Neural crest cell (in vitro differentiated cells): ENCODE measurements at places on chromosomes 13 and 19.
A peak's percentile ranks its signal among the peaks of the same experiment; 100 is the strongest.

GRCh38 chr13:27379126-27379525 lies 45.3 kb upstream of the GTF3A start:
- no peak for DNase-seq

DNA sequence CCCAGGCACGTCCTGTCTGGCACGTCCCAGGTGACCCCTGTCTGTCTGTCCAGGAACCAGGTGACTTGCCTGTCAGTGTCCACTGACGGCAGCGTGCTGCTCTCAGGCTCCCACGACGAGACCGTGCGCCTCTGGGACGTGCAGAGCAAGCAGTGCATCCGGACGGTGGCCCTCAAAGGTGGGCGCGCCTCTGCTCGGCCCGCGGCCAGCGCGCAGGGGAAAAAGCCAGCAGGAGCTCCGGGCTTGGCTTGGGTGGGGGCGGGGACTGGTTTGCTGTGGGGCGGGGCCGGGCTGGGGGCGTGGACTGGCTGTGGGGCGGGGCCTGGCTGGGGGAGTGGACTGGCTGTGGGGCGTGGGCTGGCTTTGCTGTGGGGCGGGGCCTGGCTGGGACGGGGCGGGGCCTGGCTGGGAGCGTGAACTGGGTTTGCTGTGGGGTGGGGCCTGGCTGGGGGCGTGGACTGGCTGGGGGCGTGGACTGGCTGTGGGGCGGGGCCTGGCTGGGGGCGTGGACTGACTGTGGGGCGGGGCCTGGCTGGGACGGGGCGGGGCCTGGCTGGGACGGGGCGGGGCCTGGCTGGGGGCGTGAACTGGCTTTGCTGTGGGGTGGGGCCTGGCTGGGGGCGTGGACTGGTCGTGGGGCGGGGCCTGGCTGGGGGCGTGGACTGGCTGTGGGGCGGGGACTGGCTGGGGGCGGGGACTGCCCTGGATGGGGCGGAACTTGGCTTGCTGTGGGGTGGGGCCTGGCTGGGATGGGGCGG lies 7.2 kb downstream of the WDR18 start:
- DNase-seq: no peak

GRCh38 chr13:77687799-77688198 lies 9.7 kb upstream of the SLAIN1 start:
- DNase-seq: no peak

DNA sequence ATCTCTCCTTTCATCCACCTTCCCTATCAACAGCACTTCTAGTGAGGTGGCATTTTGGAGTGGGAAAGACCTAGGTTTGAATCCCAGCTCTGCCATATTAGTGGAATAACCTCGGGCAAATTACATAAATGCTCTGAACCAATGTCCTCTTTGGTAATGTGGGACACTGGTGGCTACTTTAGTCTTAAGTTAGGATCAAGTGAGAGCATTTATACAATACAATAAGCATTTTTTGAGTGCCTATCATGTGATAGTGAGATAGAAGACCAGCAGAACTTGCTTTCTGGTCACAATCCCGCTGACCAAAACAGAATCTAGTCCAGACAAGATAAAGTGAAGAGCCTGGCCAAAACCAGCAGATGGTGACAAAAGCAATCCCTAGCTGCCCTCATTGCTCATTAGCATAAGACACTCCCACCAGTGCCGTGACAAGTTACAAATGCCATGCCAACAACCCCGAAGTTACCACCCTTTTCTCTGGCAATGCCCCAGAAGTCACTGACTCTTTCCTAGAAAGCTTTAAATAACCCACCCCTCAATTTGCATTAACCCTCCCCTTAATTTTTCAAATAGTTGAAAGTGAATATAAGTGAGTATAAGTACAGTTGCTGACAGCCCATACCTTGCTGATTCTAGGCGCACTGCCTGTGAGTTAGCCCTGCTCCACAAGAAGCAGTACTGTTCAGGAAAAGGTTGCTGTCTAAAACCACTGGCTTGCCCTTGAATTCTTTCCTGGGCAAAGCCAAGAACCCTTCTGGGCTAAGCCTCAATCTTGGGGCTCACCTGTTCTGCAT lies 28.9 kb upstream of the KPNA3 start:
- no peak for DNase-seq

GRCh38 chr19:19026299-19026971 lies 6.9 kb downstream of the SUGP2 start:
- no peak for DNase-seq

- DNase-seq: peak; percentile 68
Measured at GRCh38 chr19:43755256-43755801, 567 bp upstream of the SMG9 start.

DNA sequence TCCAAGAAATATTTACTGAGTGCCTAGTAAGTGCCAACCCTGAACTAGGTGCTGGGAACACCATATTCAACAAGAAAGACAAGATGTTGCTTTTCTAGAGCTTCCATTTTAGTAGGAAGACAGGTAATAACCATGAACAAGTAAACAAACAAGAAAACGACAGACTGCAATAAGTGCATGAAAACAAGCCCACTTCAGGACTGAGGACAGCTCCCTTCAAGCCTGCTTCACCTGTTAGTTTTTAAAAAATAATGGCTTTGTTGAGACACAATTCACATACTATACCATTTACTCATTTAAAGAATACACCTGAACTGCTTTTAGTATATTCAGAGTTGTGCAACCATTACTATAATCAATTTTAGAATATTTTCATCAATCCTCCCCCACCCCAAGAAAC lies 30.4 kb downstream of the CYP4F22 start:
- no peak for DNase-seq

- no peak for DNase-seq
Measured at GRCh38 chr19:56746367-56746766, 74.8 kb upstream of the ZNF835 start.

- DNase-seq: no peak
Measured at GRCh38 chr13:40478775-40479174, 187.7 kb downstream of the FOXO1 start.

DNA sequence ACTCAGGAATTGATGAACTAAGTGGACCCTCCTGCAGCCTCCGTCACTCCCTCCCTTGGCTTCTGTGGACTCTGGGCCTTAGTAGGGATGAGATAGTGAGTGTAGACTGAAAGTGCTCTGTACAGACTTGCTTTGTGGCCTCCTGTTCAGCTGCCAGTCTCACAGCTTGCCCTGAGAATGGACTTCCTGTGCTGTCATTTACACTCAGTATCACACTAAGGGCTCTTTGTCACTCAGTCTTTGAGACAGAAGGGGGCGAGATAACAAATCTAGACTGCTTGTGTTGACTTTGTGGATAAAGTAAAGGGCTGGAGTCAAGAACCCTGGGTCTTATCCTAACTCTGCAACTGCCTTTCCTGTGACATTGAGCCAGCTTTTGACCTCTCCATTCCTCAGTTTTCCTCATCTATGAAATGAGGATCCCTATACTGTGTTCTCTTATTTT lies 21.0 kb upstream of the SPRY2 start:
- peak; percentile 19 for DNase-seq

DNA sequence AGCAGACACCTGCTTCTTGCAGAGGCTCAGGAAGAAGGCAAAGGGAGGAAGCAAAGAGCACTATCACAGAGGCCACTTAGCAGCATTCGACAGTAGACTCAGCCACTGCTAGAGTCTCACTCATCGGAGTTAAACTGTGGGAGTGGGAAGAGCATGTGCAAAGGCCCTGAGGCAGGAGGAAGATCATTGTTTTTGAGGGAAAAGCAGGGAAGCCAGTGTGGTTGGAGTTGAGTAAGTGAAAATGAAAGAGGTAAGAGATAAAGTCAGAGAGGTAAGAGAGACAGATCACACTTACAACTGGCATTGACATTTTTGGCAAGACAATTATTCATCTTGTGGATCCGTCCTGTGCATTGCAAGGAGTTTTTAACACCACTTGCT lies 41.1 kb upstream of the CEACAM20 start:
- DNase-seq: no peak

DNA sequence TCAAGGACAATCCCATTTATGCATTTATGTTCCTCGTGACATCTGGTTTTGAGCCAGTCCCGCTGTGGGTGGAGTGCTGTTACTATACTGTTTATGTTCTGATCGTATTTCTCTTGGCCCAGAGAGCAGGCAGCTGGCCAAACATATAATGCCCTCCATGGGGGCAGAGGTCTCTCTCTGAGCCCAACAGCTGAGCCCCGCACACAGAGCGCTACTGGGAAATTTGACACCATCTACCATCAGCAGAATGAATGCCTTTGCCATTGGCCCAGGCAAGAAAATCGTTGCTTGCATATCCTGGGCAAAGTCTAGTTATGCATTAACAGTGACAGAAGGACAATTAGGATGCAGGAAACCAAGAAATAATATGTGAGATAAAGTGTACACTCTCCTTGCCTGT lies 126.8 kb upstream of the CACNA1A start:
- no peak for DNase-seq

GRCh38 chr19:33447336-33448158 lies 74.0 kb downstream of the CEBPG start:
- no peak for DNase-seq

GRCh38 chr13:63497601-63498000 lies 2082.0 kb upstream of the PCDH20 start:
- DNase-seq: no peak

GRCh38 chr13:99214232-99214631 lies 13.6 kb downstream of the UBAC2 start:
- DNase-seq: no peak

GRCh38 chr19:16199275-16199932 lies 1.7 kb downstream of the AP1M1 start:
- DNase-seq: no peak

DNA sequence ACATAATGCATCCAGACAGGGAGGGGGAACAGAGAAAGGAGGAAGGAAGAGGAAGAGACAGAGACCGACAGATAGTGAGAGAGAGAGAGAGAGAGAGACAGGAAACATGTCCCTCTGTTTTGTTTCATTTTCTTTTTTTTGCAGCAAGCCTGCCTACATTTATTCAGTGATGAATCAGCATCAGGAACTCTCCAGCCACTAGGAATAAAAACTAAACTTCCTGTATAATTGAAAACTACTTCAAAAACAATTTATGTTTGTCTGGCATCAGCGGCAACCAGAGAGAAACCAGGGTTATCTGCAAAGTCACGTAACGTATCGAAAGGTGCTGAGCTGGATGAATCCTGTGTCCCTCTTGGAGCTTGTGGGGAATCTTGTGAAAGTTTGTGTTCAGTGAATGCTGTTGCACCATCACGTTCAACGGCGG lies 148.6 kb upstream of the SOX21 start:
- DNase-seq: no peak

- no peak for DNase-seq
Measured at GRCh38 chr19:581399-582111, 8.1 kb upstream of the HCN2 start.

GRCh38 chr19:41657157-41657556 lies 30.3 kb upstream of the CEACAM4 start:
- no peak for DNase-seq

GRCh38 chr19:48770266-48770665 lies 14.9 kb downstream of the FGF21 start:
- DNase-seq: no peak

GRCh38 chr19:50657222-50657669 lies 8.0 kb downstream of the C19orf81 start:
- no peak for DNase-seq

DNA sequence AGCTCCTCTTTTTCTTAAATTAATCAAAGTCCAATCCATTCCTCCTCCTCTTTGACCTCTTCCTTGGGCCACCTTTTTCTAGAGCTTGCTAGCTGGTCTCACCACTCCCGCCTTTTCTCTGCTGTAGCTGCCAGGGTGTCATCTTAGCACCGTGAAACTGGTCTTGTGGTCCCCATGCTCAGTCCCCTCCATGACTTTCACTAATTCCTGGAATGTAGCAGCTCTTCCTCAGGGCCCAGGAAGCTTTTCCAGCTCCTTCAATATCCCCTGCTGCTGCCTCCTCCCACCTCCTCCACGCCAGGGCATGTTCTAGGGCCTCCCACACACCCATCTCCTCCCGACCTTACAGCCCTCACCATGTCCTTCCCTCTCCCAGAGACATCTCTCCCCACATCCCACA lies 222.2 kb downstream of the MYO16 start:
- DNase-seq: no peak

DNA sequence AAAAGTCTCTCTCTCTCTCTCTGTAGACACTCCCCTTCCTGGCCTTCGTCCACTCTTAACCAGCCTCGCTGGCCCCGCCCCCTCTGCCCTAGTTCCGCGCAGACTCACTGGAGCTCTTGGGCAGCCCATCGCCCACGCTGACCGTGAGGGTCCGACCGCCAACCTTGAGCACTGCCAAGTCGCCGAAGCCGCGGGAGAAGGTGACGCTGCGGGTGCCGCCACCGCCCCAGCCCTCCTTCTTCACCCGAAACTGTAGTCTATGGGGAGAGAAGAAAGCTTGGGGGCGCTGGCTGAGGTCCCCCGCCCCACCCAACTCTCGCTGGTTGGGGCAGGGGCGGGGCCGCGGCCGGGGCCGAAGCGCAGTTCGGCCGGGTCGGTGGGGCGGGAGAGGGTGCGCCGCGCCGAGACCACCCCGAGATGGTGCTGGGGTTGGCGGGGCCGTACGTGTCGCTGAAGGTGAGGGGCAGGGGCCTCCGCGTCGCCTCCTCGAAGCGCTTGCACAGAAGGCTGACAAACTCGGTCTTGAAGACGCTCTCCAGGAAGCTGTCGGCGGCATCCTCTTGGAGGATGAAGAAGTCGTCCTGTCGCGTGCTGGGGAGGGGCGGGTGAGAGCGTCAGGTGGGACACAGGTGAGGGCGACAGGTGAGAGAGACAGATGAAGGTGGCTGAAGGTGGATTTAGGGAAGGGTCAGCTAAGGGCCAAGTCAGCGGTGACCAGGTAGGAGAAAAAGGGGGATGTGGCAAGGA lies 12.6 kb upstream of the ZNF414 start:
- DNase-seq: peak; percentile 96

DNA sequence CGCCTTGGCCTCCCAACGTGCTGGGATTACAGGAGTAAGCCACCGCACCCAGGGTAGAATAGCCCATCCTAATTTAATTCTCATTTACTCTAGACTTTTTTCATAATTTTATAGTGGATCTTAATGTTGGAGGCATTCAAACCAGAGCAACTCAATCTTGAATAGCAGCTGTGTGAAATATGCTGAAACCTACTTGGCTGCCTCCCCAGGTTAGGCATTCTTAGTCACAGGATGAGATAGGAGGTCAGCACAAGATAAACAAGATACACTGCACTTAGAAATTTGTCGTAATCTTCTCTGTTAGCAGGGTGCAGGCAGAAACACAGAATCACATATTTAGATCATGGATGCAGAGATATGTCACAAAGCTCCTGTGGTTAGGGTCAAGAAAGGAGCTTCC lies 2.7 kb upstream of the ZNF43 start:
- no peak for DNase-seq

GRCh38 chr13:29721766-29722165 lies 126.3 kb upstream of the SLC7A1 start:
- no peak for DNase-seq

- DNase-seq: no peak
Measured at GRCh38 chr19:3073931-3074595, 11.8 kb upstream of the TLE5 start.

GRCh38 chr19:39814595-39814994 lies 19.4 kb downstream of the DYRK1B start:
- DNase-seq: no peak

GRCh38 chr19:12156223-12157058 lies at the start of gene ZNF625:
Gene ZNF625 (minus strand): TSS chr19:12156734. CDS start chr19:12156558, 176 bp downstream.
- DNase-seq: peak; percentile 89

DNA sequence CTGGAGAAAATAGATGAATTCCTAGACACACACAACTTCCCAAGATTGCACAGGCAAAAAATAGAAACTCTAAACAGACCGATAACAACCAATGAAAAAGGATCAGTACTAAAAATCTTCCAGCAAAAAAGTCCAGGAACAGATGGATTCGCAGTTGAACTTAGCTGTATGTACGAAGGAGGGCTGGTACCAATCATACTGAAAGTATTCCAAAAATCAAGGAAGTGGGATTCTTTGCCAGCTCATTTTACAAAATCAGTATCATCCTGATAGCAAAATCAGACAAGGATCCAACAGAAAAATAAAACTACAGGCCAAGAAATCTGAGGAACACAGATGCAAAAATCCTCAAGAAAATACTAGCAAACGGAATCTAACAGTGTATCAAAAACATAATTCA lies 6.5 kb upstream of the LILRB2 start:
- no peak for DNase-seq
